HFFc6 (cell line): ENCODE measurements at places on chromosomes 4 and X. TPM values are rescaled to one million over a fixed set of nuclear protein-coding genes. Genes with fewer than 3 reads are reported as not detected.

Gene CPLX1
- 0.31 TPM in 1 of 2 replicates, not detected in the other for total RNA-seq

Gene TLR8
- not detected in 3 replicates for total RNA-seq

Gene GCNA
- 0.51 to 1.1 TPM (median 1.1 TPM) in 3 replicates for total RNA-seq

Gene GNRHR
- total RNA-seq: not detected in 3 replicates

DNA sequence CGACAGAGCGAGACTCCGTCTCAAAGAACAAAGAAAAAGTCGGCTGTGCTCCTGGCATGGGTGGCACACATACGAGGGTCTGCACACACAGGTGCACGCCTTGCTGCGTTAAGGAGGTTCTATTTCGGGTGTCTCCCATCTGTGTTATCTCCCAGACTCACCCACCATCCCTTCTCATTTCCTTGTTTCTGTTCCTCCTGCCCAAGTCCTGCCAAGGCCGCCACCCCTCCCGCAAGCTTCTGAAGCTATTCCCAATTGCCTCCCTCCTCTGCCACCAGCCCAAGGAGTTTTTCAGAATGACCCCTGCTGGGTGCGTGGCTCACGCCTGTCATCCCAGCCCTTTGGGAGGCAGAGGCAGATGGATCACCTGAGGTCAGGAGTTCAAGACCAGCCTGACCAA is 6.0 kb upstream of the IL3RA start:
- DNase-seq: no peak

- DNase-seq: no peak
Observed at GRCh38 chr4:32824336-32824735, 2104.2 kb downstream of the PCDH7 start.

GRCh38 chr4:151950993-151951670 is 190.3 kb upstream of the GATB start:
- no peak for DNase-seq

- DNase-seq: no peak
Observed at GRCh38 chr4:7422151-7422897, 12.4 kb downstream of the PSAPL1 start.

- DNase-seq: no peak
Observed at GRCh38 chr4:153655002-153655541, 29.0 kb upstream of the TLR2 start.

- no peak for DNase-seq
Observed at GRCh38 chrX:20311505-20311904, 44.8 kb upstream of the RPS6KA3 start.

- no peak for DNase-seq
Observed at GRCh38 chr4:98469771-98470170, 188.6 kb downstream of the TSPAN5 start.
